ENCODE measurements at places on chromosomes 1 and 21. TPM values are rescaled to one million over a fixed set of nuclear protein-coding genes. Genes with fewer than 3 reads are reported as not detected.

The EDN2 gene
- not detected for total RNA-seq

The ORC1 gene
- 0.88 TPM for total RNA-seq

The USF1 gene
- total RNA-seq = 63.1 TPM

The PTAFR gene
- 2.8 TPM for total RNA-seq

The SPRR2F gene
- not detected for total RNA-seq
